ENCODE measurements at places on chromosomes 7 and 10.
A peak's percentile ranks its signal among the peaks of the same experiment; 100 is the strongest.

DNA sequence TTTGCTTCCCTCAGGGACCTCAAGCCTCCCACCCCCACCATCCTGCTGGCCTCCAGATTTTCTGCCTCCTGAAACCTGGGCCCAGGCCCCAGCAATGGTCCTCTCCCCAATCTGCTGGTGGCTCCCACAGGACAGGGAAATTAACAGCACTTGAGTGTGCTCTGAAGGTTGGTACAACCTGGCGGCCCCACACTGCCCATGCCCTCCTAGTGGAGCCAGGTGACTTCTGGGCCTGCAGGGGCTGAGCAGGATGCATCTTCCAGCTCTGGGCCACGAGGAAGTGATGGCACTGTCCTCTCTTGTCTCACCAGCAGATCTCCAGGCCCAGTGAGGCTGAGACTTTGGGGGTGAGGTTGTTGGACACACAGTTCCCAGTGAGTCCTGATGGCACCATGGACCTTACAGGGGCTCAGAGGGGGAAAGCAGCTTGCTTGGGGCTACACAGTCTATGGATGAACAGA is 3.6 kb upstream of the ZMIZ1 start:
- DNase-seq = no peak

DNA sequence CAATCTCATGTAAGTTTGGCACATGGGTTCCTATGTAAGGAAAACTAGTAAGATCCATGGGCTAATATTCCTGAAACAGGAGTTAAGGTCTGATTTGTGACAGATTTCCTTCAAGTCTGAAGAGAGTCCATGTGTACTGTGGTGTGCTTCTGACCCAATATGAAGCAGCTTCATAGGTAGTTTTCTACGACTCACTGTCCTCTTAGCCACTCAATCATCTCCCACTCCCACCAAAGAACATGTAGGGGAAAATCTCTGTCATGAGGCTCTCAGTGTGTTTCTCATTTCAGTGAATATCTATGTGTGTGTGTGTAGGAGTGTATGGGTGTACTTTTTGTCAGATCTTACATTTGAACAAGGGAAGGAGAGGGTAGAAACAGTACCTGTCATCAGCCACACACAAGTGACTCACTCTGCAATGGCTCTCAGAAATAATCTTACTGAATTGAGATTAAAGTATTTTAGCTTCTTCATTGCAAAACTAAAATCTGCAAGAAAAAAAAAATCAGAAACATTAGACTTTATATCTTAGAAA is 31.1 kb downstream of the RELN start:
- DNase-seq = no peak

DNA sequence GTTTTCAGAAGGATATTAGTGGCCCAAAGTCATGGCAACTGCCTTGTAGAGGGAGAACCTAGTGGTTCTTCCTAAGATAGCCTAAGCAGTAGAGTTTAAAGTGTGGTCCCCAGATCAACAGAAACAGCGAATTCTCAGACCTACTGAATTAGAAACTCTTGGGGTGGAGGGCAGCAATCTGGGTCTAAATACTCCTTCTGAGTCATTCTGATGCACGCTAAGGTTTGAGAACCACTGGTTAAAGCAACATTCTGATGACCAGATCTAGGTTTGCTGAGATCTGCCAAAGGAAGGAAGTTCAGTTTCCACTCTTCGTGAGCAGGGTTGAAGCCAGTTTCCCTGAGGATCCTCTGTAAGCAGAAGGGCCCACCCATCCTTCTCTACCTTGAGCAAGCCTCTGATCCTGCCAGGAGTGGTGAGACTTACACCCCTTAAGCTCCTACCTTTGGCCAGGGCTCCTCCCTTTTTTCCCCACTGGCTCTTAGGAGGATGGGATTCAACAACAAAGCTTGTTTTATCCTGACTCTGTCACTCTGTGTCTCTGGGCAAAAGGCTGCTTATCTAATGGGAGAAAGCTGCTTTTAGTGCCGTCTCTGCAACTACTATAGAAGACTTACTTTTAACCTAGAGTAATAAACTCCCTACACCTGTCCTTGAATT is 26.8 kb upstream of the TRUB1 start:
- DNase-seq = no peak

DNA sequence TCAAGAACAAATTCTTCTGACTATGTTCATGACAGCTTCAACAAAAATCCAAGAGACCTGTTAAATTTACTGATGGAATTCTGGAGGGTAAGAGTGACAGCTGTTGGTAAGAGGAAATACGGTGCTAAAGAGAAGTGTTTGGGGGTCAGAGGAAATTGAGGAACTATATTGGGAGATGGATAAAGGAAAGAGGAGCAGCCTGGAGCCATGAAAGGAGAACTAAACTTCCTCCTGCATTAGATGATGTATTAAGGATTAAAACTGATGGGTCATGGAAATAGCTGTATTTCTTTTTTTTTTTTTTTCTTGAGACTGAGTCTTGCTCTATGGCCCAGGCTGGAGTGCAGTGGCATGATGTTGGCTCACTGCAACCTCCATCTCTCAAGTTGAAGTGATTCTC is 95.3 kb downstream of the HERPUD2 start:
- no peak for DNase-seq

- no peak for DNase-seq
Observed at GRCh38 chr7:138477581-138477980, 17.5 kb downstream of the TRIM24 start.

DNA sequence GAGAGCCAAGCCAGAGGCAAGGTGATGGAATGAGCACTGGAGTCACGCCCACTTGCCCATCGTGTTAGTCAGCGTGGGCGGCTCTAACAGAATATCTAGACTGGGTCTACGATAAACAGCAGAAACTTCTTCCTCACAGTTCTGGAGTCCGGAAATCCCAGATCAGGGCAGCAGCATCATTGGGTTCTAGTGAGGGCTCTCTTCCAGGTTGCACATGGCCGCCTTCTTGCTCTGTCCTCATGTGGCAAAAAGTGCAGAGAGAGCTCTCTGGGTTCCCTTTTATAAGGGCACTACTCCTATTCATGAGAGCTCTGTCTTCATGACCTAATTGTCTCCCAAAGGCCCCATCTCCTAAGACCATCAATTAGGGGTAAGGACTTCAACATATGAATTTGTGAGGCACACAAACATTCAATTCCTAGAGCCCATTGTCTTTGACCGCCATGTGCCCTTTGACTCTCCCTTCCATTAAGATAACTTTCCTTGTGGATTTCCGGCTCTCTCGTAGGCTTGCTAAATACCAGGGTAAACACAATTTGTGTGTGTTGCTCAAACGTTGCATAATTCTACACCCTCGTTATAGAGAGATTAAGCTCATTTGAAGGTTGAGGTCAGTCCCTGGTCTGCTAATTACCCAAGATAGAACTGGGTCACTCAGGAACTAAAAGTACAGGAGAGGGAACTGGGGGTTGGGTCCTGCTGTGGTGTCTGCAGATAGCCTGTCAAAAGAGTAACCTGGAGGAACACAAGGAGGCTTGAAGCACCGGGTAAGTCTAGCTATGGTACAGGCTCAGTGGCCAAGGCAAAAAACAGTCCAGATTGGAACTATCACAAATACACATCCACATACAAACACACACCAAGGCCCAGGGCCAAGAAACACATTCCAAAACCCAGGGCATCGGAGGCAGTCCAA is 28.7 kb upstream of the USP6NL start:
- no peak for DNase-seq

DNA sequence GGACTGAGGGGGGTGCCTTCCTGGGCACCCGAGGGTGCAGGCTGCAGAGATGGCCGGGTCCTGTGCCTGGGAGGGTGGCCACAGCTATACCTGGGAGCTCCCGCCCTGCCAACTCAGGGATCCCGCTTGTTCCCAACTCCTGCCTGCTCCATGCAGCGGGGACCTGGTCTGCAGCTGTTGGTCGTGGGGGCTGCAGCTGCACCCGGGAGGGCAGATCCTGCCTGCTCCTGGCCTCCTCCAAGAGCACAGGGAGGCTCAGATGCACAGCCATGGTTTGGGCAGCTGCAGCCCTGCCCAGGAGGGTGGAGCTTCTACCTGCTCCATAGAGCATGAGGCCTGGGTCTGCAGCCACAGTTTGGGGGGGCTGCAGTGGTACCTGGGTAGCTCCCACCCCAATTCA is 13.3 kb upstream of the TCTN3 start:
- no peak for DNase-seq

DNA sequence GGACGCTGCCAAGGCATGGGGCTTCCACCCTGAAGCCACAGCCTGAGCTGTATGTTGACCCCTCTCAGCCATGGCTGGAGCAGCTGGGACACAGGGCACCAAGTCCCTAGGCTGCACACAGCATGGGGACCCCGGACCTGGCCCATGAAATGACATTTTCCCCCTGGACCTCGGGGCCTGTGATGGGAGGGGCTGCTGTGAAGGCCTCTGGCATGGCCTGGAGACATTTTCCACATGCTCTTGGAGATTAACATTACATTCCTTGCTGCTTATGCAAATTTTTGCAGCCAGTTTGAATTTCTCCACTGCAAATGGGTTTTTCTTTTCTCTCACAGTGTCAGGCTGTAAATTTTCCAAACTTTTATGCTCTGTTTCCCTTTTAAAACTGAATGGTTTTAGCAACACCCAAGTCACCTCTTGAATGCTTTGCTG is 463.6 kb downstream of the ZWINT start:
- DNase-seq = no peak

GRCh38 chr7:4744391-4745264 is 30.8 kb upstream of the AP5Z1 start:
- DNase-seq = peak; percentile 100

- DNase-seq = no peak
Observed at GRCh38 chr10:48670978-48671913, 13.4 kb upstream of the WDFY4 start.

DNA sequence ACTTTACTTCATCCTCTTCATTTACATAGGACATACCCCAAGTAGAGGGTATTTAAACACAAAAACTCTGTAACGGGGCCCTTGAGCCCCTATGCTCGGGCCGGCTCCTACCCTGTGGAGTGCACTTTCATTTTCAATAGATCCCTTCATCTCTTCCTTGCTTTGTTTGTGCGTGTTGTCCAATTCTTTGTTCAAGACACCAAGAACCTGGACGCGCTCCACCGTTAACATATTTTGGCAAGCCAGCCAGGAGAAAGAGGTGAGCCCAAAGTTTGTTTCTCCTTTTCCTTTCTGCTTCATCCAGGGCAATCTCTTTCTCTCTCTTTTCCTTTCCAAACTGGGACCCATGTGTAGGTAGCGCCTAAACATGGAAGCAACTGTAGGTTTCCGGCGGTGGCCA is 26.0 kb upstream of the BNIP3 start:
- DNase-seq = no peak

DNA sequence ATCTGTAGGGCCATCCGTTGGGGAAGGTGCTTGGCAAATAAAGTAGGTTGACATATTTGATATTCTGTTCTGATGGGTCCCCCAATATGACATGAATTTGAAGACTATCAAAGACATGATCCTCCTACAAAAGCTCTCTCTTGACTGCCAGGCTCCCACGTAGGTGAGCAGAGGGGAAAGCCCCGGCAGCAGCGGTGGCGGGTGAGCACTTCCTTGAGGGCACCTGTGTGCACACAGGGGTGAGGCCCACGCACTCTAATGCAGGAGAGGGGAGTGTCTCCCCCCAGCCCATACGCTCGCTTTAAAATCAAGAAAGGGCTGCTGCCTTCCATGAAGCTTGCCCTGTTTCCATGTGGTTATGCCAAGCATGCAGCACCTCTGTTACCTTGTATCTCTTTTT is 100.4 kb downstream of the TAX1BP1 start:
- no peak for DNase-seq

- DNase-seq = no peak
Observed at GRCh38 chr10:33333260-33334101, 986 bp downstream of the NRP1 start.

DNA sequence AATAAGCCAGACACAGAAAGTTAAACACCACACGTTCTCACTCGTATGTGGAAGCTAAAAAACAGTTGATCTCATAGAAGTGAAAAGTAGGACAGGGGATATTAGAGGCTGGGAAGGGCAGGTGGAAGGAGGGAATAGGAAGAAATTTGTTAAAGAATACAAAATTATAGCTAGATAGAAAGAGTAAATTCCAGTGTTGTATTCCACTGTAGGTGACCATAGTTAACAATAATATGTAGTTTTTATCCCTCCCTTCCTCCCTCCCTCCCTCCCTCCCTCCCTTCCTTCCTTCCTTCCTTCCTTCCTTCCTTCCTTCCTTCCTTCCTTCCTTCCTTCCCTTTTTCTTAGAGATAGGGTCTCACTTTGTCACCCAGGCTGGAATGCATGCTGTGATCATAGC is 19.9 kb upstream of the MEST start:
- DNase-seq = no peak

- no peak for DNase-seq
Observed at GRCh38 chr10:84534168-84534567, 205.8 kb downstream of the CCSER2 start.

DNA sequence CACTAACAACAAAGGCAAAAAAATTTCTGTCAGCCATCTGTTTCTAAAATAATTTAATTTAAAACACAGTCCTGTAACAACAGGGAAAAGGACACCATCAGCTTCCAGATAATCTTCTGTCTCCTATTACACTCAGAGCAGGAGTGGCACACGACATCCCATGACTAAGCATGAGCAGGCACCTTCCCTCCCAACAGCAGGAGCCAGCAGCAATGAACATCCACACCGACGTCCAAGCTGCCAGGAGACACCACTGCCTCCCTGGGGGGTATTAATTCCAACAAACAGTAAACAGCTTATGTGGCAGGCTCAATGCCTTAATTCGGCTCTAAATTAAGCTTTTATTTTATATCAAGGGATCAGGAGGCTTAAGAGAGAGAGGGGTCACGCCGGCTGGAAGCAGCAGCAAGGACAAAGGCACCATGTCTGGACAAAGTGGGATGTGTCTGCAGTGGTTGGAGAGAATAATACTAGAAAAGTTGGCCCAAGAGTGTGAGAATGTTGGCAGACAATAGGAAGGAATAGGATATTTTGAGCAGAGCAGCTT is 45.7 kb downstream of the KIAA1549 start:
- DNase-seq = peak; percentile 87

DNA sequence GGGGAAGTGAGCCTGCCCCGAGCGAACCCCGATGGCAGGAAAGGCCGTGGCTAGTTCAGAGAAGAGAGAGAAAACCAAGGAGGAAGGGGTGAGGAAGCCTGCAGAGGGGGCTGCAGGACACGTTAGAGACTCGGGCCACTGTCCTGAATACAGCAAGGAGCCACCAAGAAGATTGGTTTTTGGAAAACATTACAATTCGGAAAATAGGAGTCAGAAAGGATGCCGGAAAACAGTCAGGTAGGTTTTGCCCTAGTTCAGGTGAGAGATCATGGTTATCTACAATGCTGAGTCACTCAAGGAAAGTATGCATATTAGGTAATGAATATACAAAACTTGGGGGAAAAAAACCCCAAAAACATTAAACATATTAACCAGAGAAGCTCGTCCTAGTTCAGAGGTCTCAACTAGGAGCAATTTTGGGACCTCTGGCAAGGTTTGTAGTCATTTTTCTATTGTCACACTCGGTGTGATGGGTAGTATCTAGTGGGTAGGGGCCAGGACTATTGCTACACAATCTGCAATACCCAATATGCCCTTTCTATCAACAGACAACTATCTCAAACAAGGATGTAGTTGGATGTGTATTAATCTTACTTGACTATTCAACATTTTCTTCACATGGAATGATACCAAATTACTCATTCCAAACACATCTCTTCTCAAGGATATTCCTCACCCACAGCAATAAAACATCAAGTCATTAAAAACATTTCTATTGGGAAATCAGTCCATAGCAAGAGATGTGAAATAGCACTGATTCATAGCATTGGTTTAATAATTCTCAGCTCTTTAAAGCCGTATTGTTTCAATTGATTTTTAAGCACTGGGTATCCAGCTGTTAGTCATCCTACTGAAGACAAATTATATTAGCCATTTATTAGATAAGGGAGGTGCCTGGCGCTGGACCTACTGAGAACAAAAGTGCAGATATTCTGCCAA is 74.4 kb upstream of the RSU1 start:
- DNase-seq = peak; percentile 82

- peak; percentile 11 for DNase-seq
Observed at GRCh38 chr7:121079425-121080169, 91.1 kb downstream of the CPED1 start.

- no peak for DNase-seq
Observed at GRCh38 chr7:43938892-43939482, 12.8 kb downstream of the UBE2D4 start.

Data from fibroblast of gingiva (primary cell).